GM06990 (cell line): ENCODE measurements at places on chromosomes 12 and 14.

- no peak for DNase-seq
Measured at GRCh38 chr14:39456702-39457250, 24.5 kb upstream of the FBXO33 start.

DNA sequence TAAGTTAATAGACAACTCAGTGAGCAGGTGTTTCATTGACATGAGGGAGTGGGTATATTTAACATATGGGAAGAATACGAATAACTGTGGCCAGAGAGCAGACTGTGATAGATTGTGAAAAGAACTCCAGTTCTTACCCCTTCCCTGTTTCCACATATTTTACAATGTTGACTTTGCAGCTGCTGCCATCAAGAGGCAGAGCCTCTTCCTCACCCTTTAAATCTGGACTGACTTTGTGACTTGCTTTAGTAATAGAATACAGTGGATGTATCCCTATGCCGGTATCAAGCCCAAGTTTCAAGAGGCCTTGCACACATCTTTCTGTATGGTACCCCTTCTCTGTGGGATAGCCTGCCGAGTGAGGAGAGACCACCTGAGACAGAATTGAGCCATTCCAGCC is 356.7 kb downstream of the ETNK1 start:
- DNase-seq: no peak

DNA sequence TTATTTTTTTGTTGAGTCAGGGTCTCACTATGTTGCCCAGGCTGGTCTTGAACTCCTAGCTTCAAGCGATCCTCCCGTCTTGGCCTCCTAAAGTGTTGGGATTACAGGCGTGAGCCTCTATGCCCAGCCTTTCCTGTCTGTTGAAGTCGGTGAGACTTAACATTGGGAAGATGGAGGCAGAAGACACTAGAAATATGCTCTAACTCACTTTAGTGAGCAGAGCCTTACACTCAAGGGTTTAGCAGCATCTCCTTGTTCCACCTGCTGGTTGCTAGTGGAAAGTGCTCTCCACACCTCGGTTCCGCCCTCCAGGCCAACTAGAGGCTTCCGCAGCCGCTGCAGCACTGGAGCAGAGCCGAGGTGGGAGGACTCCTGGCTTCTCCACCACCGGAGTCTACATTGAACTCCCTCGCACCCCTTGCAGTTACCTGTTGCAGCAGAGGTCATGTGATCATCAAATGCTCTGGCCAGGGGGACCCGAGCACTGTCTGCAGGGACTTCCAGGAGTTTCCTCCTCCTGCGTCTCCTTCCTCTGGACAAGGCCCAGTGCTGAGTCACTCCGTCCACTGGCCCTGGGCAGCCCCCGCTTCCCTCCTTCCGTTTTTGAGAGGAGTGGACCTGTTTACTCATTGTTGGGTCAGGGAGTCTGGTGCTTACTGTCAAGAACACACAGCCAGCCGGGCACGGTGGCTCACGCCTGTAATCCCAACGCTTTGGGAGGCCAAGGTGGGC is 9.4 kb upstream of the HVCN1 start:
- peak; percentile 77 for DNase-seq

DNA sequence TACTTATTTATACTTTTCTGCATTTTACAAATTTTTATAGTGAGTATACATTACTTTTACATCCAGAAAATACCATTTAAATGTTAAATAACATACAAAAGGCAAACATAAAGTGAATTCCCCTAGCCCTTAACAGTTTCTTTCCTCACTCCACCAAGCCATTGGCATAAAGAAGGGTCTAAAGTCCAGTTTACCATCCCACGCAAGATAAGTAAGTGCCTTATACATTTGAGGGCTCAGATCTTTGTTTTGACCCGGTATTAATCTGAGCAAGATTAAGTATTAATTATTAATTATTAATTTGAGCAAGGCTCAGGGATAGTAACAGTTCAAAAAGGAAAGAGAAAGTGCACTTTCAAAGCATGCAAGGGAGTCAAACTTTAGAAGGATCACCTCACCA is 182.9 kb downstream of the DICER1 start:
- no peak for DNase-seq

GRCh38 chr14:103103461-103104388 is 9.2 kb downstream of the EXOC3L4 start:
- DNase-seq: no peak
